HCT116 (cell line): ENCODE measurements at places on chromosomes 7 and 10. TPM values are rescaled to one million over a fixed set of nuclear protein-coding genes. Genes with fewer than 3 reads are reported as not detected.

DNA sequence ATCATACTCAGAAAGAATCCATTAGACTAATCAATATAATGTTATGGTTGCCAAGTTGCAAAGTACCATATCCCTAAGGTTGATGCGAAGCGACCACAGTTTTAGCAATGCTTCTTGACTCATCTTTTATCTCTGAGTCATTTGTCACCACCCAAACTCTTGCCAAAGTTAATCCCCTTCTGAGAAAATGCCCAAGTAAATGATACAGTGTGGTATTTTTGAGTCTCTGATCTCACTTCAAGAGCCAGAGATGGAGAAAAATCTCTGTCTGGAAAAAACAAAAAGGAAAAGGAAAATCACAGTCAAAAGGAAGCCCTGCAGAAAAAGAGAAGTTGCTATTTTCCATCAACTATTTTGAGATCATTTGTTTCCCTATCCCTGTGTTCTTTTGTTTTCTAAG is 26.7 kb upstream of the OTUD1 start:
- no peak for DNase-seq

- DNase-seq = no peak
These were observed 33.0 kb downstream of the FAM25A start for GRCh38 chr10:87053111-87053510.

GRCh38 chr10:28295336-28295735 is 7.5 kb downstream of the MPP7 start:
- no peak for DNase-seq

The HGF gene
- total RNA-seq = 0.15 TPM

DNA sequence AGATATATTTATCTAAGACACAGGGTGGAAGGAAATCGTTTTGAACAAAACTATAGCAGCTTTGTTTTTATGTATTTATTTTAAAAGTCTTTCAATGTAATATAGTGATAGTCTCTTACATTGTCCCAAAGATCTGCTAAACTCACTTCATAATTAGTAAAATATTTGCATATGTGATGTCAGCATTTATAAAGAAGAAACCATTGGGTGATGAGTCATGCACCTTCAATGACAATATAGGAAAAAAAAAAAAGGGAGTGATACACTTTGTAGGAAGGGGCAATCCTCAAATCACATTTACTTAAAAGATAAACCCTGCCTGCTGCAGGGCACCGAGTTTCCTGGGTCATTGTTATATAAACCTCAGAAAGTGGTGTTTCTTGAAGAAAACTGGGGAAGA is 112.4 kb upstream of the SEMA3C start:
- no peak for DNase-seq

GRCh38 chr7:147279514-147279913 is 1162.9 kb downstream of the CNTNAP2 start:
- no peak for DNase-seq

GRCh38 chr10:68132391-68132790 is 23.1 kb downstream of the MYPN start:
- no peak for DNase-seq

GRCh38 chr7:44615793-44616192 is 9.4 kb downstream of the OGDH start:
- DNase-seq = no peak

The ASB10 gene
- total RNA-seq = not detected

DNA sequence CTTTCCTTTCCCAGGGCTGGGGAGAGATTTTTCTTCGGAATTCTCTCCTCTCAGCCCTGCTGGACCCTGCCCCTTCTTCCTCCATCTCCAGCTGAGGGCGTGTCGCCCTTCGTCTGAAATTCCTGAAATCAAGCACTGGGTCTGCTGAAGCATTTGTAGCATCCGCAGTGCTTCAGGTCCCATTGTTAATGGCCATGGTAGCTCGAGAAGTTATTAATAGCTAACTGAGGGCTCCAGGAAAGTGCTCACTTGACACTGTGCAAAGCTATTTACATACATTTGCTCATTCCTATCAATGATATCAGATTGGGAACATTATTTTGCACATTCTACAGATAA is 515 bp downstream of the FAM149B1 start:
- no peak for DNase-seq

- no peak for DNase-seq
These were observed 40.2 kb downstream of the COA1 start for GRCh38 chr7:43689115-43689514.

The AGR3 gene
- total RNA-seq = not detected

- DNase-seq = no peak
These were observed 148.0 kb downstream of the SNX10 start for GRCh38 chr7:26439521-26440232.

DNA sequence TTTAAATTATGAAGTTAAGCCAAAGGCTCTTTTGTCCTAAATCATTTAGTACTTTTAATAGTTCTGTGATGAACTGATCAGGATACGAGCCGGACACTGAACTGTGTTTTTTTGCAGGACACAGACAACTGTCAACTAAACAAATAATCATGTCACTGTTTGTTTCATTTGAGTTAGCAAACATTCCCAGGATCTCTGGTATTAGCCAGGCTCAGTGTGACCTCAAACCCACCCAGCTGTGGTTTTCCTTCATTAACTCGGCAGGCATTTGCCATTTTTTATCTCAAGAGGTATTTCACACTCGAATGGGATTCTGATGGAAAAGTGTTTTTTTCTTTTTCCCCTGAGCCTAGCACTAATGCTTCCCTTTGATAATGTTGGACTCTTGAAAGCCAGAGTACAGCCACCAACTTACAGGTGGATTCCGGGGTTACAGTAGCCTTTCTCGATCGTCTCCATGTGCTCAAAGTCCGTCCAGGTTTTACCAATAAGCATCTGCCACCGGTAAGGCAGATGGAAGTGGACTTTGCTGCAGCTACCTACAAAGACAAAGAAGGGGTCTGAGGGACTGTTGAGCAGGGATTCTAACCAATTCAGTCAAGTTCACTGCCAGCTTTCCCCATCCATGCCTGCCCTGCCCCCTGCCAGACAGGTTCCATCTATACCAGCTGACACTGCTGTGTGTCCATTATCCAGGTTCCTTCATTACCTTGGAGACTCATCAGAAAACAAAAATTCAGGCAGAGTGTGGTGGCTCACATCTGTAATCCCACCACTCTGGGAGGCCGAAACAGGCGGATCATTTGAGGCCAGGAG is 33.4 kb downstream of the ZC3HAV1 start:
- no peak for DNase-seq

- DNase-seq = no peak
These were observed 65.6 kb upstream of the ZNF716 start for GRCh38 chr7:57384380-57384779.

- DNase-seq = no peak
These were observed 77.8 kb downstream of the NAMPT start for GRCh38 chr7:106206826-106207541.

DNA sequence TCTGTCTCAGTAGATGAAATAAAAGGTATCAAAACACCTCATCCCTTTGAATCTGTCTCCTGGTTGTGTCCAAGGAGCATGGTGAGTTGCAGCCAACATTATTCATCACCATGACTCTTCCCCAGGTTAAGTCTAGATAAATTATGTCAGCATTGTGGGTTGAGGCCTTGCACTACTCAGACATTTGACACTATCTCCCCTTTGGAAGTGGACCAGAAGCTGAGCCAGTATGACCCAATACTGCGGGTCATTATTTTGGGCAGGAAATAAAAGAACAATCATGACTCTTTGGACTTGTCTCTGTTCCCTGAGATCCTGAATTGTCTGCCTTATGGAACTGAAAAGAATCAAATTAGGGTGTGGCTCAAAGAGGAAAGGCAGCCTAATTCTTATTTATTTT is 168.2 kb upstream of the FAM171A1 start:
- no peak for DNase-seq

DNA sequence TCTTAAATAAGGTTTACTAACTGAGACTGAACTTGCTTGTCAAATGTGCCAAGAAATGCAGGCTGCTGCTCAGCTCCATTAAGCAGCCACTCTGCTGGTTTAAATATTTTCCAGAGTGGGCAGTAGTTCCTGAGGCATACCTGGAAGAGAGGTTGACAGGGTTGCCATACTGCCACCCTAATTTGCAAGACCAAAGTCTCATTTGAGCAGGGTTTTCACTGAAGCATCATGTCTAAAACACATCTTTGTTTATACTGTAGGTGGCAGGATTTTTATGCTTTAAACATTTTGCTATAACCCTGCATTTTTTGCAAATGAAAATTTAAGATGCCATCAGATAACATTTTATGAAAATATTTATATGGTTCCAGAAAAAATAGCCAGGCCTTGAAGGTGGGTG is 618.0 kb upstream of the LRRTM3 start:
- DNase-seq = no peak

- no peak for DNase-seq
These were observed 45.5 kb upstream of the SLC29A4 start for GRCh38 chr7:5237286-5237685.

DNA sequence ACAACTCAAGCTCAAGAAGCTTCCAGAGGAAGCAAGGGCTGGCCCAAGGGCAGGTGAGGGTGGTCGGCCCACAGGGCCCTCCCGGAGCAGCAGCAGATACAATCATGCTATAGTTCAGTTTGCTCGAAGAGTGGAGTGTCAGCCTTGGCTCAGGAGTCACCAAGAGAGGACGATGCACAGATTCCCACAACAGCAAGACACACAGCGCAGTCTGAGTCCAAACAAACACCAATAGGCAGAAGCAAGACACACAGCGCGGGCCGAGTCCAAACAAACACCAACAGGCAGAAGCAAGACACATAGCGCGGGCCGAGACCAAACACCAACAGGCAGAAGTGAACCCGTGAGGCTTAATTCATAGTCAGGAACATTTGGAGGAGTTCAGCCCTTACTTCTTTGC is 138.4 kb downstream of the PTPRN2 start:
- no peak for DNase-seq

The ZNF277 gene
- 21.3 TPM for total RNA-seq

The OR9A2 gene
- total RNA-seq = not detected

DNA sequence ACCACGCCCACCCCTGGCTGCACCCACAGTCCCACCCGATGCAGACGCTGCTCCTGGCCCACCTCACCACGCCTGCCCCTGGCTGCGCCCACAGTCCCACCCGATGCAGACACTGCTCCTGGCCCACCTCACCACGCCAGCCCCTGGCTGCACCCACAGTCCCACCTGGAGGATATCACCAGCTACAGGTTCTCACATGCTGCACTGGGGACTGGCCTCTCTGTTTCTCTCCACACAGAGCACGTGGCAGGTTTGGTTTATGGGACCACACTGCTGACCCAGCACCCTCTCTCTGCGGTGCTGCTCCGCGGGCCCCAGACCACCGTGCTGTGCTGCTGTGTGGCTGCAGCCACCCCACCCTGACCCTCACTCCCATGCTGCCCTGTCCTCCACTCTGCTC is 120.9 kb downstream of the VIPR2 start:
- DNase-seq = no peak

GRCh38 chr10:3400348-3400747 is 227.8 kb upstream of the PITRM1 start:
- DNase-seq = no peak

DNA sequence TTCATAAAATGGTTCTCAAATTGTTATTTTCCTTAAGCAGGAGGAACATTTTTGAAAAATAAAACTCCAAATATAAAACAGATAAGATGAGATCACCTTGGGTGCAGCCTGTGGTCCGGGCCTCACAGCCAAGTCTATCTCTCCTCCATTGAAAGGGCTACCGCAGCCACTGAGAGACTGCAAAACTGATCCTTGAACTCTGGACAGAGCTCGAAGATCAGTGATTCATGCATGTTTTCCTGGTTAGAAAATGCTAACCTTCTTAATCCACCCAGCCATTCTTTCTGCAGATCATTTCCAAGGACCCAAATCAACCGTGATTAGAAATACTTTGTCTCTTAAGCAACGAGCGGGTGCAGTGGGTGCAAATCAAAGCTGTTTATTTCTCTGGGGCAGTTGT is 378.8 kb downstream of the PLXDC2 start:
- DNase-seq = no peak

GRCh38 chr7:46630031-46630430 is 709.0 kb upstream of the IGFBP3 start:
- no peak for DNase-seq

DNA sequence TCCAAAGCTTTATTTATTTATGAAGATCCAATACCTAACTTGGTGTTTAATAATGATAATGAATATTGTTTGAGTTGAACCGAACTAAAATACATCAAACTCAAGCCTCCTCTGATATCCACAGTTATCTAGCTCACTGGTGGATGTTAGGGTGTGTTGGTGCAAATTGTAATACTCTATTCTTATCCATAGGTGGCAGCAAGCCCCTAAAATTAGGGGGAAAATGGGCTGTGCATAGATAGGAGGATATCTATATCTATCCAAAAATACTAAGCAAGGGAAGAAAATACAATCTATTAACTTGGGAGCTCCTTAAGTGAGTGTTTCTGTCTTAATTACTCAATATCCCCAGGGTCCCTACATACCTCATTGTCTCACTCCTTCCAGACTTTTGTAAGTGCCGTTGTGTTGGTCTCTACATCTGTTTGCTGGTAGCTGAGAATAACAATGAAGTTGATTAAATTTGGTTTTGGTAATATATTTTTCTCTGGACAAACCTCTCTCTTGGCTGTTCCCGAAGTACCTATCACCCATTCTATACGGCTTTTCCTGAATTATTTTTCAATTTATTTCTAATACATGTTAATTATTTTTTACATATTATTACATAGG is 55.0 kb upstream of the VWDE start:
- DNase-seq = peak; percentile 23

The SERPINE1 gene
- total RNA-seq = 12.8 TPM

The SLC26A5 gene
- 0.15 TPM for total RNA-seq

The GIMAP1 gene
- total RNA-seq = 0.10 TPM

The FFAR4 gene
- total RNA-seq = not detected

The PILRA gene
- total RNA-seq = 1.8 TPM

The STEAP1B gene
- total RNA-seq = 0.27 TPM

DNA sequence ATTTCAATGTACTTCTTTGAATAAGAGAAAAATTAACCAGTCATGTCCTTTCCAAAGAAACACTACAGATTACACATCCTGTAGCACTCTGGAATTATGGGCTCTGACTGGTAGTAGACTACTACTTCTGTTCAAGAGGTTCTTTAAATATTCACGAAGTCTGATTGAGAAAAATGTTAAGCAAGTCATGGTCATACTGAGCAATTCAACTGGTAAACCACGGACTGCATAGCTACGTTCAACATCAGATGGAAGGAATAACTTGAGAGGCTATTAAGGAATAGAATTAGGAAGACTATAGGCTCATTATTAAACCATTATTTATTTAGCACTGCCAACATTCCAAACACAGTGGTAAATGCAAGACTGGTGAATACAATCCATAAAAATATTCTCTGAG is 160.8 kb downstream of the IMMP2L start:
- DNase-seq = no peak

- no peak for DNase-seq
These were observed 13.8 kb upstream of the CYREN start for GRCh38 chr7:135184254-135184841.

The CALML5 gene
- not detected for total RNA-seq

- DNase-seq = no peak
These were observed 105.4 kb downstream of the EPDR1 start for GRCh38 chr7:38025815-38026214.

The SHTN1 gene
- 64.0 TPM for total RNA-seq

The TASOR2 gene
- 80.3 TPM for total RNA-seq

DNA sequence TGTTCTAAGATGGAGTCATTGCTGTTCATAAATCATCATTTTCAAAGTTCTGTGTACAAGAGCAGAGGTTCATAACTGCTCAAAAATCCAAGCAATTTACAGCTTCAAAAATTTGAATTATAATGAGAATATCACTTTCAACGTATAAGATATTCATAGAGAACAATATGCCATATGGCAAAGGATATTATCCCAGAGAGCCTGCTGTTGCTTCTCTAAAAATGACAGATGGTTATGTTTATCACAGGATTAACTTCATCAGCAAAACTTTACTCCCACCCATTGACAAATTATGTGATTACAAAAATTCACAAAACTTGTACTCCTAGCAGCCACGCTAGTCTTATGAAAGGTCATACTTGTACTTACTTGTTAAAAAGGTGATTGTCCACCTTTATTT is 105.1 kb downstream of the PIP4K2A start:
- no peak for DNase-seq
